ENCODE measurements at places on chromosomes 4 and X.

GRCh38 chr4:129064717-129065116 lies 28.6 kb downstream of the SCLT1 start:
- no peak for DNase-seq

- no peak for DNase-seq
Measured at GRCh38 chrX:119486745-119487144, 18.5 kb downstream of the SLC25A5 start.

GRCh38 chr4:3244747-3245146 lies 4.2 kb upstream of the MSANTD1 start:
- DNase-seq = no peak

- DNase-seq = no peak
Measured at GRCh38 chr4:98689507-98690174, 31.2 kb upstream of the TSPAN5 start.

GRCh38 chrX:131609480-131609879 lies 65.6 kb downstream of the OR13H1 start:
- no peak for DNase-seq

DNA sequence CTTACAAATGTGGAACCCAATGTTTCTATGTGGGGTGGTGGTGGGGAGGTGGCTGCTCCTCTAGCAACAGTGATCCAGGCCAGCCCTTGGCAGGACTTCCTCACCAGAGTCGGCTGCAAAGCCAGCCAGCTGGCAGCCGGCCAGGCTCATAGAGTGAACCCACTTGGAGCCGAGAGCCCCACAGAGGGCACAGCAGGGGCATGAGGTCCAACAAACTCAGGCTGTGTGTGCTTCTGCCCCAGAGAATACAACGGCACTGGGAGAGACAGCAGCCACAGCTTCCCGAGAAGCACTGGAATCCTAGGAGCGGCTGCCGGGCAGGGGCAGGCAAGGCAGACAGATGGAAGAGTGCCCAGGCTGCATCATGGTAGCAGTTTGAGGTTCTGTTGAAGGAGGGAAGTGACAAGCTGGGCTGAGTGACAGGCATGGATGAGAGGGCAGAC lies 23.5 kb upstream of the SOWAHD start:
- no peak for DNase-seq
